Stimulated activated CD8-positive, alpha-beta memory T cell treated with anti-CD3 and anti-CD28 coated beads, Interleukin-7, amount 100 ng/mL, for 1 hour (primary cell): ENCODE measurements at places on chromosomes 1 and 21.

- no peak for DNase-seq
Measured at GRCh38 chr1:239647045-239647444, 260.7 kb downstream of the CHRM3 start.

DNA sequence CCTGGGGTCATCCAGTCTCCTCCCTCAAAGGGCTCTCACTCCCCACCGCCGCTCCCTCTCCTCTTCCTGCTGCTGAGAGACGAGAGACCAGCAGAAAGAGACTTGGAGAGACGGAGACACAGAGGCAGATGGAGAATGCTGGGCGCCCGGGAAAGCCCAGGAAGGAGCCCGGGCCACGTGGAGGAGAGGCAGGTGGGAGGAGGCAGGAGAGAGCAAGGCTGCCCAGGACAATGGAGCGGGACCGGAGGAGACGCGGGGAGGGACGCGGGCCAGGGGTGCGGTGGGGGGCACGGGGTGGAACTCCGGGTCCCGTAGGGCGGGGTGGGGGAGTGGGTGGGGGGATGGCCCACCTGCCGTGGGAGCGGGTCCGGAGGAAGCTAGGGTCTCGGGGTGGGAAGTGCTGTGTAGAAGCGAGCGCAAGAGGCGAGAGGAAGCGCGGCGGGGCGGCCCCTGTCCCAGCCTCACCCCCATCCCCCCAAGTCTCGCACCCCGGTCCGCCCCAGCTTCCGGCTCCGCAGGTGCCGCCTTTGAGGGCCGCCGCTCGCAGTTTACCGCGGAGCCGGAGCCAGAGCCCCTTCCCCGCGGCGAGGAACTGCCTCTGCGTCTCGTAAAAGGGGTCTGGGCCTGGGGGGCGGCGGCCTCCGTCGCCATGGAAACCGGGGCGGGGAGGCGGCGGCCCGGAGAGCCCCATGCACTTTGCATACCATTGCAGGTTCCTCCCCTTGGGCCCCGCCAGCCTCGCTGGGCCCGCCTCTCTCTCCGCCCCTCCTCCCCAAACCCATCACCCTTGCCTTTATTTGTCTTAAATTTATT lies 11.7 kb upstream of the EPHA2 start:
- peak; percentile 24 for DNase-seq

- DNase-seq, result no peak
Measured at GRCh38 chr1:89363196-89363595, 663 bp upstream of the GBP6 start.

DNA sequence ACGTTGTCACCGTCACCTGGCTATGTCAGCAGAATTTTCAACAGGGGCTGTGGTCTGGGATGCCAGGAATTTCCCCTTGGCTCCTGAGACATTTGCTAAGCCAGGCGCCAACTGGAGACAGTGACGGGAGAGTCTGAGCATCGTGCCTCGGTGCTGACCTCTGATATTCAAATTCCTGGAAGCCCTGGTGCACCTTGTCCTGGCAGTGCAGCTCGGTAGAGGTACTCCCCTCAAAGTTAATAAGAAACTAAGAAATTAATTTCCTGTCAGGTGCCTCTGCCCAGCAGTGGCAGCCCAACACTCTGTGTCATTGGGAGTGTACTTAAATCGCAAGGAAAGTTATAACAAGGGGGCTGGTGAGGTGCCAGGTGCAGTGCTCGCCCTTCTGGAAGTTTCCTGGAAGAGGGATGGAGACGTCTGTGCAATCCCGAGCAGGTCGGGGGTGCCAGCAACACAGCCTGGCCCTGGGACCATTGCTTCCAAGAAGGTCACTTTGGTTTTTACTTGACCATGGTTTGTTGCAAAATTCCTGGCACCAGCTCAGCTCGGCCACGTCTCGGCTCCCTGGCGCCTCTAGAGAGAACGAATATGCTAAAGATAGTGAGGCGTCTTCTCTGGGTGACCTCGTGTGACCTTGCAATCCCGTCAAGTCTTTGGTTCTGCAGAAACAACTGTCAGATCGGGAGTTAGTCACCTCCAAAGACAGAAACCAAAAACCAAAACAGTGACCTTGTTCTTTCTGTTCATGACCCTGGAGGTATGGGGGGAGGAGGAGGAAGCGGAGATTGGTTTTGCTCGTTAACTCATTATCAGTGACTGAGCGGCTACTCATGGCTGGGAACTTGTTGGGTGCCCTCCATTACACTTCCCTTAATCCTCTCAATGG lies 149.5 kb upstream of the VAMP3 start:
- no peak for DNase-seq

GRCh38 chr1:10056599-10056987 lies 23.8 kb downstream of the UBE4B start:
- DNase-seq, result no peak

DNA sequence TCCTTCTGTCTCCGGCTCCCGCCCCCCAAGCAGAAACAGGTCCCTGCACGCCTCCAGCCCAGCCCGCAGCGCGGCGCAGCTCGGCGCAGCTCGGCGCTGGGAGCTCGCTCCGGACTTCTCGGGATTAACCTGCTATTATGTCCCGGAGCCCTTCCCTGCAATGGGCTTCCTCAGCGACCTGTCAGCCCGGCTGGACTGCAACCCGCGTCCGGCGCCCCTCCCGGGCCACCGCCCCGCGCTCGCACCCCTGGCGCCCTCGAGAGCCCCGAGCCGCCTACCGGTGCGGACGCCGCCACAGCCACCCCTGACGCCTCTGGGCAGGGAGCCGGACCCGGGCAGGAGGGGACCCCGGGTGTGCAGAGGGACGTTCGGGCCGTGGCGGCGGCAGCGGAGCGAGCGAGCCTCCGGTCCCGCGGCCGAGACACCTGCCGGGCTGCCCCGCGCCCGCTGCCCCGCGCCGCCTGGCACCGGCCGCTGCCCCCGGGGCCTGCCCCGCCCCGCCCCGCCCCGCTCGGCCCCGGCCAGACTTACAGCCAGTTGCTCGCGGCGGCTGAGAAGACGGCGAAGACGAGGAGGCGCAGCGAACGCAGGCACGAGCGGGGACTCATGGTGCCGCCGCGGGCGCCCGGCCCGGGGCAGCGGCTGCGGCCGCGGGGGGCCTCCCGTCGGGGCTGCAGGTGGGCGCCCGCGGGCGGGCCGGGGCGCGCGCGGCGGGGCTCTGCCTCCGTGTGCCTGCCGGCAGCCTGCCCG lies 407 bp downstream of the WNT4 start:
- DNase-seq, result no peak

DNA sequence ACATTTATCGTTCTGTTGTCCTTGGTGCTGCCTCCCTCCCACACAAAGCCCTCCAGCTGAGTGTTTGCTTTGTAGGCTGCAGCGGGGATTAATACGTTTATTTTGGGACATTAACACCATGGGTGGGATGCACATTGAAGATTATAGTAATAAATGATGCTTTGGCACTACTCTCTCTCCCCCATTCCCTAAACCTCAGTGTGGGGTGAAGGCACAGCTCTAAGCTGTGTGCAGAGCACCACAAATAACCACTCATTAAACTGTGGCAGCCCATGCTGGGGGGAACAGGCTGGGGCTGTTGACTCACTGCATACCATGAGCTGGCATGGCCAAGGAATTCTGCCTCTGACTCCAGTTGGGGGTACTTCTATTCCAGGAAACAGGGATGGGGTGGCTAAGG lies 7.7 kb downstream of the PCP4L1 start:
- no peak for DNase-seq

- DNase-seq, result no peak
Measured at GRCh38 chr1:107530543-107530942, 389.7 kb downstream of the NTNG1 start.

- DNase-seq, result no peak
Measured at GRCh38 chr1:156676820-156677615, at the start of gene NES. TSS of gene NES (minus strand) at chr1:156677407. CDS start at chr1:156677264, 143 bp downstream.

GRCh38 chr1:198696211-198696610 lies 57.4 kb downstream of the PTPRC start:
- DNase-seq, result no peak

DNA sequence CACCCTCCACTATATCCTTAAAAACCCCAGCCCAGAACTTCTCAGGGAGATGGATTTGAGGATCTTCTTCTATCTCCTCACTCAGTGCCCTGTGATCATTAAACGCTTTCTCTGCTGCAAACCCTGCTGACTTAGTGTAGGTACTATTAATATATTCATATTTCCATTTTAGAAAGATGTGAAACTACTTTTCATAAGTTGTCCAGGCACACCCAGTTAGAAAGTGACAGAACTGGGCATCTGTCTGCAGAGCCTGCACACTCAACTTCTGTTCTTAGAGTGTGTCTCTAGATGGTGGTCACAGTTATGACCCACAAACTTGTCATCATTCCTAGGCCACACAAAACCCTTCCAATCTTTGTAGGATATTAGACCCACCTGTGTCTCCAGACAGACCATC lies 55.0 kb downstream of the FCRL5 start:
- DNase-seq, result no peak

GRCh38 chr1:1788646-1789431 lies 10.6 kb upstream of the NADK start:
- no peak for DNase-seq

- DNase-seq, result no peak
Measured at GRCh38 chr21:42195378-42196031, 23.4 kb upstream of the ABCG1 start.

- no peak for DNase-seq
Measured at GRCh38 chr1:176693697-176694329, 230.8 kb downstream of the PAPPA2 start.

- DNase-seq, result no peak
Measured at GRCh38 chr1:232806186-232806510, 932 bp downstream of the MAP10 start.

DNA sequence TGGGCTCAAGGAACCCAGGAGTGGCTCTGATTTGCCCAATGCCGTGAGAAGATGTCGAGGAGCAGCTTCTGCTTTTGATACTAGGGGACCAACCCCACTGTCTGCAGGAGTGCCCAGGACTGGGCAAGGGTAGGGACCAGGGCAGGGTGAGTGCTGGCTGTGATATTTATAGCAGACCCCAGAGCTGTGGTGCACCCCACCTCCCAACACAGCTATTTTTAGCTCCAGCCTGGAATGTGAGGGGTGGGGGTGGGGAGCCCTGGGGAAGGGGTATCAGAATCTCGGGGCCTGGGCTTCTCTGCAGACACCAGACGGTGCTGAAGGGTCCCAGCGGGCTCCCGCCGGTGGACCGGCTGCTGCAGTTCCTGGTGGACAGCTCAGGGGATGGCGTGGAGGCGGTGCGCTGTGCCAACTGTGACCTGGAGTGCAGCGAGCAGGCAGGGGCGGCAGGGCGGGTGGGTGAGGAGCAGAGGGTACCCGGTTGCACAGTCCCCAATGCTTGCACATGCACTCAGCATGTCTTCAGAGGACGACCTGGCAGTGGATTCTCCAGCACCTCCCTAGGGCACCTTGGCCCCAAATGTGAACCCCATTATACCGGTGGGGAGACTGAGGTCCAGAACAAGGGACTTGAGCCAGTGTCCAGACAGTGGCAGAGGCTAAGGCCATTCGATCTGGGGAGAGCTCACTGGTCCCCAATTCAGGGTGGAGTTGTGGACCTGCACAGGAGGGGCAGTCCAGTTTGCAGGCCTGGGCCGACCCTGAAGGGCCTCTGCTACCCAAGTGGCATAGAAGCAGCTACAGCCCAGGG lies 1.4 kb downstream of the RNF207 start:
- DNase-seq, result no peak

DNA sequence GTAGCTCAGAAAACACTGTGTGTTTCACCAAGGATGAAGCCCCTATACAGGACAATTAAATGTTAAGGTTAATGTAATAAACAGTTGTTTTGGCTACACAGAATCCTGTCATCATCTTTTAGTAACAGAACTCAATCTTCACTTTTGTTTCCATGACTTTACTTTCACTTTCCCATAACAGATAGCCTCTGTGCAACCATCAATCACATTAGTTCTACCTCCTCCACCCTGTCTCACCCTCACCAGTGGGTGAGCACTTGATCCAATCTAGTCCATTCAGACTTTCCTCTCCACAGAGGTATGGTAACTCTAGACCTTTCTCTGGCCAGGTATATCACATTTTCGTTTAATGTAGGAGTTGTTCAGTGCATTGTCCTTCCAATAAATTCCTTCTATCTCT lies 1018.5 kb downstream of the ADGRL2 start:
- DNase-seq, result no peak

DNA sequence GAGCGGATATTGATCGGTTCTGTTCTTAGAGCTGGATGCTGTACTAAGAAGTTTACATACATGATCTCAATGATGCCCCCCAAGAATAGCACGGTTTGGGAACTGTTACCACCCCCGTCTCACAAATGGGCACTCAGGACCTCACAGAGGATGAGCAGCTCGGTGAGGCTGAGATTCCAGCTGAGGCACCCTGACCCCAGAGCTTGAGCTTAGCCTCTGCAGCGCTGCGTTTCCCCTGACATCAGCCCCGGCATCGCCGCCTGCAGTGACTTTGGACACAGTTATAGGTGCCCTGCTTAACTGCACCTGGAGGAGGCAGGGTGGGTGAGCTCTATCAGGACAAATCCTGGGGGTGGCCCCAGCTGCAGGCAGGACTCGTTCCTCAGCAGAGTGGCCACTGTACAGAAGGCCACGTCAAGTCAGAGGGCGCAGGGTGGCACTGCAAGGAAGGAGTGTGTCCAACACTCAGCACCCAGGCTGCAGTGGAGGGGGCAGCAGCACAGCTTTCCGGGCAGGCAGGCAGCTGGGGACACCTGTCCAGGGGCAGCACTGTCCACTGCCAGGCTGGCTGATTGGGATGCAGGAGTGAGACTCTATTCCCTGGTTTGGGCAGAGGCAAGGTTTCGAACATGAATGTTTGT lies 65.8 kb upstream of the ABCG1 start:
- no peak for DNase-seq
